Left kidney (tissue), 8 donors: ENCODE measurements at places on chromosomes 1 and 21. TPM values are rescaled to one million over a fixed set of nuclear protein-coding genes. Genes with fewer than 3 reads are reported as not detected.

DNA sequence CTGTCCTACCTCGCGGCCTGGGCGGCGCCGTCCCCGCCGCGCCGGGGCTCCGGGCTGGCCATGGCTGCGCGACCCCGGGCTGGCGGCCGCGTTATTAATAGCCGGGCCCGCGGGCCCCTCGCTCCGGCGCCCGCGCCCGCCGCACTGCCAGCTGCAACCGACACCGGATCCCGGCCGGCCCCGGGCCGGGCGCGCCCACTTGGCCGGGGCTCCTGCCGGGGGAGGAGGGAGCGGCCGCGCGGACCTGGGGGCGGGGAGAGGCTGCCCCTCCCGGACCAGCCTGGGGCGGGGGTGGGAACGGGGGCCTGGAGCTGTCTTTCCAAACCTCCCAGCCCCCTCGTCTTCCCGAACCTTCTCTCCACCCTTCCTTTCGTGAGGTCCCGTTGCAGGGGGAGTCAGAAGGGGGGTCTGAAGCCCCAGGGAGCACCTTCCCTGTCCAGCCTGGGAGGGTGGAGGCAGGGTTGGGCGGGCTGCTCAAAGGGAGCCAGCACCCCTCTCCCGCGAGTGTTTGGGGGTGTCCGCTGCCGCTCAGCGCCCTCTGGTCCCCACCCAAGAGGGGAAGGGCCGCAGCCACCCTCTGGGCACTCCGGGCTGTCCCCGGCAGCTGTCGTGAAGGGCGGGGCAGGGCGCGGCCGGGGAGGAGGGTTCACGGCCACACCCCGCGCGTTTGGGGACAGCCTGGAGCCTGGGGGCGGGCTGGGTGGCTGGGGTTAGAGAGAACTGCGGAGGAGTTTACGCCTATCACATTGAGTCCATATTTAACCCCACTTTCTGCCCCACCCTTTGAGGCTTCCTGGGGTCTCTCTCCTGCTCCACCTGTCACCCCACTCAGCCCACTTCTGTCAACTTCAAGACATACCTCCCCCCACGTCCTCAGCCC lies at the start of gene SYNC:
Gene SYNC (minus strand): TSS at position 172 of the 880 bp plus-strand sequence. CDS start 110 bp downstream, at position 62.
- DNase-seq: no peak

The TMCC2 gene
- 6.3 TPM for polyA plus RNA-seq

- DNase-seq: no peak
Observed at GRCh38 chr1:30936541-30937171, 28.1 kb upstream of the SDC3 start.

The THEM5 gene
- 0.52 TPM for polyA plus RNA-seq

GRCh38 chr1:46536527-46536926 lies 14.9 kb downstream of the KNCN start:
- no peak for DNase-seq

DNA sequence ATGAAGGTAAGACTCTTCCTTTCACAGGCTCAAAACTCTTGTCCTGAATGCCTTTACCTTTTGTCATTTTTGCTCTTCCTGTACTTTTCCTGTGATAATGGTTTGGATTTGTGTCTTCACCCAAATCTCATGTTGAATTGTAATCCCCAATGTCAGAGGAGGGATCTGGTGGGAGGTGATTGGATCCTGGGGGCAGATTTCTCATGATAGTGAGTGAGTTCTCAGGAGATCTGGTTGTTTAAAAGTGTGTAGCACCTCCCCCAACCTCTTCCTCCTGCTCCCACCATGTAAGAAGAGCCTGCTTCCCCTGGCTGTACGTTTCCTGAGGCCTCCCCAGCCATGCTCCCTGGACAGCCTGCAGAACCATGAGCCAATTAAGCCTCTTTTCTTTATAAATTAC lies 75.5 kb downstream of the DDX20 start:
- no peak for DNase-seq

The CHI3L2 gene
- polyA plus RNA-seq: 0.20 TPM

DNA sequence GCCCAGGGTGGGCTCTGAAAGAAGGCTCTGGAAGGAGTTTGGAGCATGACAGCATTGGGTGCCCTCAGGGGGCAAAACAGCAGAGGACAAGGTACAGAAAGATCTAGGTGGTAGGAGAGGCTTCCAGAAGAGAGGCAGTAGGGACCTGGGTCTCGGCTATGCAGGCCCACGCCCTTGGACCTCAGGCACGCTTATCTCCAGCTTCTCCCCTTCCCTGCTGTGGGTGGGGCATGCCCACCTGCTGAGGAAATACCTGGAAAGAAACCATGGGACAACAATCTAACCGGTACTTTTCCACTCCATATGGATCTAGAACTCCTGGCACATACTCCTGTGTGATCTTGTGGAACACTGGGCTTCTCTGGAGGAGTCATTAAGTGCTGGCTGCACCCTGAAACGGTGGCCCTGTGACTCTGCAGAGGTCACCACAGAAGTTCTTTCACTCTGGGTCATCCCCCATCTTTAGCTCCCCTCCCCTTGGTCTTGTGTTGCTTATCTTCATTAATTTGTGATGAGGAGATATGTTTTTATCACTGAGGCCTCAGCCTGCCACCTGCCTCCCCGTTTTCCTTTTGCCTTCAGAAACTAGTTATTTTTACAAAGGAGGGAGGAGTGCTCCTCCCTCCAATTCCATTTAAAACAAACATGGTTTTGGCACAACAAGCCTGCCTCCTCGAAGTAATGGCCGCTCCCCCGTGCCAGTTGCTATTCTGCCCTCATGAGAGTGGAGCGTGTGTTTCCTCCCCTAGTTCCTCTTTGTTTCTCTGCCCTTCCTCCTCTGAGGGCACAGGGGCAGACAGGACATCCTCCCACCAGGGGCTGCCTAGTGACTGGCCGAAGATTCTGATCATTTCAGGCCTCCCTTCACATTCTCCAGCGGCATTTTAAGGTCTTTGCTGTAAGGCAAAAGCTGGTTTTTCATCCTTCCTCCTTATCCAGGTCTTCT lies 78.0 kb upstream of the ATP5PO start:
- no peak for DNase-seq

The AVPR1B gene
- polyA plus RNA-seq: 0.85 TPM

DNA sequence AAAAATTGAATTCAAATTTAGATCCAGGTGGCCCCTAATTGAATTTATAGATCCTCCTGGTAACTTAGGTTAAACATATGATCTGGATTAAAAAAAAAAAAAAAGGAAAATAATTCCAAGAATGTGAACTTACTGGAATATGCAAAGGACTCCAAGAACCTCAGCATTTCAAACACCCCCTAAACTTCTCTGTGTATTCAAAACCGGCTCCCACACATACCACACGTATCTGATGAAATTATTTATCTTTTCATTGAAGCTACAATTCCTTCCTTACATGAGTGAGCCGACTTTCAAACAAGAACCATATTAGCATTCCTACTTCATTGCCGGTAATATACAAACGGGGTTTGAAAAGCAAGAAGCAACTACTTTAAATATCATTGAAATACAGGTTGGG lies 61.4 kb upstream of the FMN2 start:
- no peak for DNase-seq

- DNase-seq: peak; percentile 89
Observed at GRCh38 chr1:115771847-115772457, 3.4 kb upstream of the CASQ2 start.

GRCh38 chr1:23344987-23345472 lies 946 bp upstream of the HNRNPR start:
- DNase-seq: no peak

GRCh38 chr1:111201275-111202090 lies 1.0 kb upstream of the DENND2D start:
- DNase-seq: no peak

GRCh38 chr1:86567341-86567740 lies 20.5 kb downstream of the CLCA4 start:
- DNase-seq: no peak

DNA sequence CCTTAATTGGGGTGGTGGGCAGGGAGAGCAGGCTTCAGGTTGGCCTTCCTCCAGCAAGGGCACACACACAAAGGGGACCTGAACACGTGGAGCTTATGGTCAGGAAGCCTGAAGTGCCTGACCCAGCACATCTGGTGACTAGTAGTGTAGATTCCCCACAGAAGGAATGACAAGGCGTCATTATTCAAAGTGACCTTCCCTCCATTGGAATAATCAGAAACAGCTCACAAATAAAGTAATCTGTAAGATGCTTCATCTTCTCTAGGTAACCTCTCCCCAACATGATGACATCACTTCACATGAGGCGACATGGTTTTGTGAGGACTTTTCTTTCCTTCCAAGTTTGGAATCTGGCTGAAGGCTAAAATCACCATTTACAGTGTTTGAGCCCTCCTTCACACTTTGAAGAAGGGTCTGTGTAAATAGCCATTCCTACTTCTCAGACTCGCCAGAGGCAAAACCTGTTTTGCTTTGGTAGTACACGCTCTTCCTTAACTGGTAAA lies 32.8 kb upstream of the ERG start:
- DNase-seq: no peak

GRCh38 chr1:61141288-61142042 lies 59.1 kb downstream of the NFIA start:
- no peak for DNase-seq

The LCE1B gene
- not detected for polyA plus RNA-seq

The TRIM67 gene
- polyA plus RNA-seq: 0.15 TPM

GRCh38 chr1:84781946-84782771 lies 91.9 kb upstream of the SSX2IP start:
- no peak for DNase-seq

- DNase-seq: no peak
Observed at GRCh38 chr1:26961826-26962225, 1.6 kb upstream of the KDF1 start.

DNA sequence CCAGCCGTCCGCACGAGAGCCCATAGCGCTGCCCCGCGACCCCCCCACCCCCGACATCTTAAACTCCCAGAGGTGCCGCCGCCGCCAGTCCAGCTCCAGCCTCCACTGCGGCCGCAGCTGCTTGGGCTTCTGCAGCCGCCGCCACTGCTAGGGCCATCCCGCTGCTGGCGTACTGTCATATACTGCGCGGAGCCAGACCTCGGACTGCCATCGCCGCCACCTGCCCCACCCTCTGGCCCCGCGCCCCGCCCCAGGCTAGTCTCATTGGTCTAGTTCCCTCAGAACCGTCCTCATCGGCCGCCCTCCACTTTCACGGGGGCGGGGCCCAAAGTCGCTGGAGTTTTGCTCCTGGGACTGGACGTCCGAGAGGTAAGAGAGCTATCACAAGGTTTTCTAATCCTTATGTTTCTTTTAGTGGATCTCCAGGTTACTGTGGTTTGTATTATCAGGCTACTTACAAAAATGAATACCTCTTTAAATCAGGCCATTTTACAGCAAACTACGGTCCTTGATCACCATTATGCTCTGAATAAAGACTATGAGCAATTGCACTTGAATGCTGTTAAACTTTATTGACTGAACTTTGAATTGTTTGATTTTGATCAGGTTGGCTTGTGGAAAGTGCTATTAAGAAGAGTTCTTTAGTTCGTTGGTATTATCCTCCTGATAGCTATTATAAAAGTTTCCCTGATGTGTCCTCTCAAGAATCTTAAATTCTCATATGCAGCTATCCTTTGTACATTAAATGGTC lies 2.8 kb upstream of the CD1D start:
- DNase-seq: peak; percentile 82

GRCh38 chr21:44994047-44994694 lies 54.3 kb downstream of the SLX9 start:
- no peak for DNase-seq

DNA sequence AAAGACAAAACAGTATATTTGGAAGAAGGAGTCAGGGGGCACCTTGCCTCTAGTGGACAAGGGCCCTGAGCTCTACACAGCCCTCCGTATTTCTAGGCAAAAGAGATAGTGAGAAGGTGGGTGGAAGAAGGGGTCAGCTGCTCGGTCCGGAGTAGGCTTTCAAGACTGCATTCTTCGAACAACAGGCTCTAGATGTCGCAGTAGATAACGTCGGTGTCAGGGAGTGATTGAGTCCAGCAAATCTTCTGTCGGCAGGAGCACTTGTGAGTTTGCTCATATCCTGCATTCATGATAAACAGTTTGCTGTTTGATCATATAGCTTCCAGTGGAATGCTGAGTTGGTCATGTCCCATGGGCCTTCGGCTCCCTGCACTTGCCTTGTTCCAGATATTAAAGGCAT lies 36.8 kb downstream of the DIPK1A start:
- no peak for DNase-seq

The SH3D21 gene
- 31.2 TPM for polyA plus RNA-seq

- no peak for DNase-seq
Observed at GRCh38 chr1:166083887-166084286, 82.9 kb downstream of the FAM78B start.

- DNase-seq: no peak
Observed at GRCh38 chr1:18895317-18895716, 7.0 kb downstream of the ALDH4A1 start.

The MYOG gene
- polyA plus RNA-seq: 0.18 TPM

DNA sequence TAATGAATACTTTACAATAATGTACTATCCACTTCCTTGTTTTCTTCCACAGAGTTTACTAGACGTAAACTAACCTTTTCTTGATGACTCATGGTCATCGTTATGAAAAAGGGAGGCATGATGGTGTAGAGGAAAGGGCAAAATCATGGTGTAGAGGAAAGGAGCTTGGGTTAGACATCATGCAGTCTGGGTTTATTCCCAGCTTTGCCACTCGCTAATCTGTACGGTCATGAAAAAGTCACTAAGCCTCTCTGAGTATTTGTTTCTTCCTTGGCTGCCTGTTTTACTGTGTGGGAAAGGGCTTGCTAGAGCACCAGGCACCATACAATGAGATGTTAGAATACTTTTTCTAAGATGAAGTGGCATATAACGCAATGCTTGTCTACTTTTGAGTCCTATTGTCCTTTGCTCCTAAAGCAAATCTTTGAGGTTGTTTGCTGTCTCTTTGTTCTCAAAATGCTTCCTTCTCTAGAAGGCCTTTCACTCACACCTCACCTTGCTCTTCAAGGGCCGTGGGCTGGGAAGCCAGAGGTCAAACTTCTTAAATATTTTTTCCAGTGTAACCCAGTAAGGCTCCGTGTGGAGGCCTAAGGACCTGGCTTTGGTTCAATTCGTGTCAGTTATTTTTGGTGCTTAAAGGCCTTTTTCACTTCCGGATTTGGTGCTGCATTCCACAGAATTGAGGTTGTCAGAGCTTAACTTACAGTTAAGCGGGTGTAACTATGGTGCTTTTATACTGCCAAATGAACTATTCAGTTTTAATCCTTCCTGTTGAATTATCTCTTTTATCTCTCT lies 9.9 kb upstream of the ETV3 start:
- DNase-seq: no peak

The SPRR1A gene
- not detected for polyA plus RNA-seq

The CDK18 gene
- polyA plus RNA-seq: 27.1 TPM

The OR10Z1 gene
- 0.05 TPM for polyA plus RNA-seq

- DNase-seq: peak; percentile 79
Observed at GRCh38 chr1:62407398-62408009, 29.3 kb upstream of the USP1 start.

The RIPK4 gene
- 14.4 TPM for polyA plus RNA-seq

- no peak for DNase-seq
Observed at GRCh38 chr1:172394141-172394751, 26.2 kb upstream of the C1orf105 start.

DNA sequence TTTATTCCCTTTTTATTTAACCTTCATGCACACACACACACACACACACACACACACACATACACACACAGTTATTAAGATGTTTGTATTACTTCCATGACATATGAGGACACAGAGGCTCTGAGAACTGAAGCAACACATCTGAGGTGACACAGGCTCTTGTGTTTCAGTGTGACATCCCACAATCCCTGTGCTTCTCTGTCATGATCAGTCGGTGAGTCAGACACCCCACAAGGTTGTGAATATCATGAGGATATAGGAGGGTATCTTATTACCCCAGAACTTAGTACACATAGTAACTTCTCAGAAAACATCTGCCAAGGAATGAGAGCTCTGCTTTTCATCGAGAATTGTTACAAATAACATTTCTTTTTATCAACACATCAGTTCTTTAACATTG lies 459.3 kb downstream of the PLPP3 start:
- no peak for DNase-seq

- no peak for DNase-seq
Observed at GRCh38 chr1:41671116-41671755, 186.8 kb upstream of the EDN2 start.
